ENCODE measurements at places on chromosomes 1 and 21.

GRCh38 chr1:98053471-98054366 is 132.9 kb upstream of the DPYD start:
- peak; percentile 46 for DNase-seq

- no peak for DNase-seq
Measured at GRCh38 chr1:8510041-8510823, 192.3 kb downstream of the SLC45A1 start.

DNA sequence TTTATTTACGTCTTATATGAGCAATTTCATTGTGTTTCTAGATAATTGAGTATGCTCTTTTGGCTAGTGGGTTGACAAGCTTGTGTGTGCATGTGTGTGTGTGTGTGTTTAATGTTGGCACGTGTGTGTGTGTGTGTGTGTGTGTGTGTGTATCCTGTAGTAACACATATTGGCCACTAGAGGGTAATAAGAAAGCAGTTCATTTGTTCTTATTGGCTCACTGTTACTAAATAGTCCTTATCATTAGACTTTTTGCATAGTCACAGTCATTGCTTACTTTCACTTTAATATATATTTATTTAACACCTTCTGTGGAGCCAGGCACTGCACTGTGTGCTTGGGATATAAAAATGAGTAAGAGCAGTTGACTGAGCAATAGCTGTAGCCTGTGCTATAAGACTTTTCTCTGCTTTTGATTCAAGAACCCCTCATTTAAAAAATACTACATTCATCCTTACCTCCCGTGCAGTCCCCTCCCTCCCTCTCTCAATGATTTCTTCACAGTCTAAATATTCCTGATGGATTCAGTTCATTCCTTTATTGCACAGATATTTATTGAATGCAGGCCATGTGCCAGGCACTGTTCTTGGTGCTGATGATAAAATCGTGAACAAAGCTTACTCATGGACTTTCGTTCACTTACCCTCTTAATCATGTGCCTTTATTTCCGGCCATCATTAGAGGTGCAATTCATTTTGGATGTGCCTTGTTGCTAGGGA is 96.7 kb downstream of the DYRK1A start:
- no peak for DNase-seq

GRCh38 chr1:145805057-145805456 is 18.8 kb downstream of the RNF115 start:
- no peak for DNase-seq

DNA sequence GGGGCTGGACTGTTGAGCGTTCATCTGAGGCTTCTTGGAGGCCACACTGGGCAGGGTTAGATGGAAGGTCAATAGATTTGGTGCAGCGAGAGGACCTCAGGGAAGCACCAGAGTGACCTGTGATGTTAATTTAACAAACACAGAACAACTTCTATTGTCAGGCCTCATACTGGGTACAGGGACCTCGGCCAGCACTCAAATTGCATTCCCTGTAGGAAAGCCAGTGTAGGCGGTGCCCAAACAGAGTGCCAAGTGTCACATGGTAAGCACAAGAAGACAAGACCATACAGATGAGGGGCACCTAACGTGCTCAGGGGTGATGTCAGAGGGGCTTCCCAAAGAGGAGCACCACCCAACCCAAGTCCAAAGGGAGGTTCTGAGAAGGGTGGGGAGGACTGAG is 1.3 kb downstream of the TMEM269 start:
- DNase-seq: no peak

GRCh38 chr1:94125551-94126514 is 4.9 kb upstream of the ABCA4 start:
- no peak for DNase-seq

- DNase-seq: no peak
Measured at GRCh38 chr21:37546299-37546908, 179.8 kb downstream of the DYRK1A start.

- DNase-seq: no peak
Measured at GRCh38 chr21:35517865-35518264, 468.8 kb upstream of the RUNX1 start.

GRCh38 chr1:119636491-119637089 is 11.5 kb downstream of the ZNF697 start:
- no peak for DNase-seq

DNA sequence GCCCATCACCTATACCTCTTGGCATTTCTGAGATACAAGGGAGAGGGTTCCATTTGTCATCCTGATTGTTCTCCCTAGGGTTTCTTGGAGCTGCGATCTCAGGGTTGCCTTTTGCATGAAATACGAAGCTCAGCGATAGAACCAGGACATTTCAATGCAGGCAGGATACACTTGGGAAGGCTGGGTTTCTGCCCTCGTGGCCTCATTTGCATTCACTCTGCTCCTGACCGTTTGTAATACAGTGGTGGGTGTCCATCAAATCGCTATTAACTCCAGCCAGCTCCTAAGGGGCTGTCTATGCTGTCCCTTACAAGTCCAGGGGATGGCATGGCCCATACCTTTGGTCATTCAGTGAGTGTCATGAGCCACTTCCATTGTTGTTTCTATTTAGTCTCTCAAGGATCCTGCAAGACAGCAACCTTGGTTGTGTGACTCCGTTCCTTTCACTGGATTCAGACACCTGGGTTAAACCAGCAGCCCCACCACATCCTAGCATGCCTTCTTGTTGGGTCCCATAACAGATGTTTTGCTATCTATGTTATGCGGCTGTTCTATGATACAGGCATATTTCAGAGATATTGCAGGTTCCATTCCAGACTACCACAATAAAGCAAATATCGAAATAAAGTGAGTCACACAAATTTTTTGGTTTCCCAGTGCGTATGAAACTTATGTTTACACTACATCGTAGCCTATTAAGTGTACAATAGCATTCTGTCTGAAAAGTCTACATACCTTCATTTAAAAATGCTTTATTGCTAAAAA is 18.3 kb downstream of the KAZN start:
- DNase-seq: no peak

- no peak for DNase-seq
Measured at GRCh38 chr1:157279138-157279801, 141.1 kb upstream of the ETV3 start.
